ENCODE measurements at places on chromosomes 6 and 20.

DNA sequence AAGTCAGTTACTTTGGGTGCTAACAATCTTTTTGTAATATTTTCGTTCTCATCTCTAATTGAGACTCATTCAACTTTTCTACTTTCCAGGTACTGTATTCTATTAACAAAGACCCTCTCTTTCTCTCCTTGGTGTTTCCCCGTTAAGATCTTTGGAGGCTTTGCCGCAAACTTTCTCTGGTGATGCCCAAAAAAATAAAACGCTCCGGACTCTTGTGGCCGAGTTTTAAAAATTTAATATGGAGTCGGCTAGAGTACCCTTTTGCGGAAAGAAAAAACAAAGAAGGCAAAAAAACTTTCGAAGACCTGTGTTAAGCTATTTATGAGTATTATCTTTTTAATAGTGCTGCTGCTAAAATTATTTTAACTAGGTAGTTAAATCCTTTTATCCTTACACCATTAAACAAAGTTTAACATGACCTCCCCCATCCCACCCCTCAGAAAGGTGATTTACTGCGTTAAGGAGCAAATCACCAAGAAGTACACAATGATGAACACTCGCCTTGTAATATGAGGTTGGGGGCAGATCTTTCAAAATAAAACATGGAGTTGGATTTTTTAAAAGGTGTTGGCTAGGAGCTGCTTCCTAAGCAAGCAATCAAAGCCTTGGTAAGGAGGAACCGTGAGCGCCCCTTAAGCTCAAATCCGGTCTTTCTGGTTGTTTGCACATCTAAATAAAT lies 10.0 kb downstream of the SIM1 start:
- DNase-seq: no peak

DNA sequence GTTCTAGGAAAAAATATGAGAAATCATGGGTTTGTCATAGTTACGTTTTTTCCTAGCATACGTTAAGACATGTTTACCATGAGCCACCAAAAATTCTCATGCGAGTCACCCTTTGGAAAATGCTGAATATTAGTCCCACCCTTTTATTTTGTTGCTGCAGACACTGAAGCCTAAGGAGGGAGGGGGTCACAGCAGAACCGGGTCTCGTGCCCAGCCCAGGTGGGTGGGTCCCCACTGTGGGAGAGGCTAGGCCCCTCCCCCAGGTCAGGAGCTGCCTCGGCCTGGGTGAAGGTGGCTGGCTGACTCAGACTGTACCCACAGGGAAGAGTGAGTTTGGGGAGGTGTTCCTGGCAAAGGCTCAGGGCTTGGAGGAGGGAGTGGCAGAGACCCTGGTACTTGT lies 26.2 kb upstream of the SRF start:
- DNase-seq: no peak

- no peak for DNase-seq
Observed at GRCh38 chr6:135531954-135532490, 34.5 kb upstream of the AHI1 start.

- no peak for DNase-seq
Observed at GRCh38 chr6:69835414-69836179, 30.8 kb upstream of the COL19A1 start.

DNA sequence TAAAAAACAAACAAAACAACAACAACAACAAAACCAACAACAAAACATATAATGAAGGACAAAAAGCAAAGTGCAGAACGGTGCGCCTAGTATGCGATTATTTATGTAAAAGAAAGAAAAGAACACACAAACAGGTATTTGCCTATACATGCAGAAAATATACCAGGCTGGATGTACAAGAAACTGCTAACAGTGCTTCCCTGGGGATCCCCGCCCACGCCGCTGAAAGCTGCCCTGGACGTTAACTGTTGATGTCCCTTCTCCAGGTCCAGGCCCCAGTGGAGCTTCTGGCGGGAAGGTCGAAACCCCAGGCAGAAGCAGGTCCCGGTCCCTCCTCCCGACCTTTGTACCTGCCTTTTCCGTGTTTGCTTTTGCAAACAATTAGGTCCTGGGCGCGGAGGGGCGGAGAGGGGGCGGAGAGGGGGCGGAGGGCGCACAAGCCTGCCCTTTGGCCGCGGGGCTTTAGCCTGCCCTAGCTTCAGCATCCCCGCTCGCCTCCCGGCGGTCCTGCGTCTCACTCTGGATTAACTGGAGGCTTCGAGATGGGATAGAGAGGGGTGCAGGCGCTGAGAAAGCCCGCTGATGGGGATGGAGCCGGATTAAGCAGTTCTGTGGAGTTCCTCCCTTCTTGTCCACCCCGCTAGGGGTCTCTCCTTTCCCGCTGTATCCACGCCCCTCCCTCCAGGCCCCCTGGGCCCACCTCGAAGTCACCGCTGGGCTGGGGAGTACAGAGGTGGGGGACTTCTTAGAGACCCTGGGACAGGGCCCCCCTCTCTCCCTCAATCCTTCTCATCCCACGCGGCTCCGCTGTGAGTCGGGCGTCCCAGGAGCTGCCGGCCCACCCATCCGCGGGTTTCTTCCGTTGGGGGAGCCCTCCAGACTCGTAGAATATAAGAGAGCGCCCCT lies 8.2 kb upstream of the AHCY start:
- no peak for DNase-seq

DNA sequence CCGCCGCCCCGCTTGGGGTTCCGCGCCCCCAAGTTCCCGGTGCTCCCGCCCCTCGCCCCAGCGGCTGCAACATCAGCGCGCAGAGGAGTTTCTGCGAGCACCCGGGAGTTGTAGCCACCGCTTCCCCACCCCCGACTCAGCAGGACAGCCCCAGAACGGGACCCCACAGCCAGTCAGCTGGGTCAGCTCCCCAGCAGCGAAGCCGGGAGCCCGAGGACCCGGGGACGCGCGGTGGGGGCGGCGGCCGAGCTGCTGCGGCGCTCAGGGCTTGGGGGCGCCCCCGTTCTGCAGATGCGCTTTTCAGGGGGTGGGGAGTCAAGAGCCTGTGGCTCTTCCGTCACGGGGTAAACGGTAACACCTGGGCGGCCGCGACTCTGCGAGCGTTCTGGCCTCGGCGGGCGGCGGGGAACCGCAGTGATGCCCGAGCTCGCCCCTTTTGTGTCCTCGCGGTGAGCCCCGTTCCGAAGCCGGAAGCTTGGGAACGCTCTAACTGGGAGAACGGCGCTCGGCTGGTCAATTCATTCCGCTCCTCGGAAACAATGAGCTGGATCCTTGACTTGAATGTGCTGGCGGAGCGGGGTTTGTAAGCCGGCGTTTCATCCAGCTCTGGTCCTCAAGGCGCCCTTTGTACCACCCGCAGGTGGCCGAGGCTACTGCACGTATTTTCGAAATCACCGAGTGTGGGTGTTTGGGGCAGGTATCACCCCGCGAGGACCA lies 774 bp downstream of the PLEKHG1 start:
- DNase-seq: peak; percentile 9

DNA sequence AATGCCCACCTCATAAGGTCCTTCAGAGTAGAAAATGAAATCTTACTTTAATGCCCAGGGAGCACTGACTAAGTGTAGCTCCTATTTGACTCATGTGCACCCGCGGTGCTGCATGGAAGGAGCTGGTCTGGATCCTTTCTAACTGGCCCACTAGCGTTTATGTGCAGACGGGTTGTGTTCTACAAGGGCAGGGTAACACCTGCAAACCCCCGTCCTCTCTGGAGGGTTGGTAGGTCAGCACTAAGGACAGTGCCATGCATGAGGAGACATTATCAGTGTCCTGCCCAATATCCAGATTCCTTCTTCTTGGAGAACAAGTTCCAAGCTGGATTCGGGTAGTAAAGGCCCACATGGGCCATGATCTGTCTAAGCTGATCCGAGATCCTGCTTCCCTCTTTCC lies 140.3 kb downstream of the ANKRD60 start:
- DNase-seq: no peak
